ENCODE measurements at places on chromosomes 3 and 15. TPM values are rescaled to one million over a fixed set of nuclear protein-coding genes. Genes with fewer than 3 reads are reported as not detected.

ACOX2 gene
- total RNA-seq = 34.6 TPM

PTH1R gene
- total RNA-seq = 1.5 TPM

PLA1A gene
- total RNA-seq = 1.4 TPM

DNA sequence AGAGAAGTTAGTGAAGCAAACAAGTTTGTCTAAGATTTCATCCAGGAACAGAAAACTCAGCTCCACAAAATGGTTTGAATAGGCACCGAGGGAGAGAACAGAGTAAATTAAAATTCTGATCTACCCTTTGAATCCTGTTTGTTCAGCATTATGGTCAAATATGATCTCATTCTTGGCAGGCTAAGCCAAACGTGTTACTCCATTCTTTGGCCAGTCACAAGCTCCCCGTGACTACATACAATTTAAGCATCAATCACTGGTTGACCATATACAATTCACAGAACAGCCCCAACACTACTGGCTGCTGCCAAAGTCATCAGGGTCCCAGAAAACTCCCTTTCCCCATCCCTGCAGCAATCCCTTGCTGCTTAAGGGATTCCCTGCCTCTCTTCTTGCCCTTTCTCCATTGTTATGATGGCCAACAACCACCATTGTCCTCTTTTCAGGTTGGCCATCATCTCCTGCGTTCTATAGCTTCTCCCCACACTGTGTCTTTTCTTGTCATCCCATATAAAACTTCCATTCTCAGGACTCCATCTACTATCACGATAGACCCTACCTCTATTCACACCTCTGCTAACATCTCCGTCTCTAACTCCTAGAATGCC is 46.3 kb downstream of the GOLIM4 start:
- peaks cover 45% of the 10 kb centered on the region for H3K4me1 ChIP-seq
- no peak overlapping the region for H3K4me3 ChIP-seq
- peak overlapping the region; percentile 59 for H3K27ac ChIP-seq
- H3K27me3 ChIP-seq = no peaks in the 10 kb centered on the region
- no peaks in the 10 kb centered on the region for H3K36me3 ChIP-seq

- H3K27ac ChIP-seq = no peak overlapping the region
- no peak overlapping the region for H3K4me3 ChIP-seq
- DNase-seq = no peak
- peaks cover 89% of the 10 kb centered on the region for H3K36me3 ChIP-seq
Measured at GRCh38 chr15:34360298-34360697, 6.7 kb downstream of the LPCAT4 start.

GRCh38 chr3:6860149-6860953 is 564 bp upstream of the GRM7 start:
- H3K27me3 ChIP-seq = no peaks in the 10 kb centered on the region
- peak overlapping the region; percentile 29 for H3K4me3 ChIP-seq
- H3K4me1 ChIP-seq = peaks cover 12% of the 10 kb centered on the region

DNA sequence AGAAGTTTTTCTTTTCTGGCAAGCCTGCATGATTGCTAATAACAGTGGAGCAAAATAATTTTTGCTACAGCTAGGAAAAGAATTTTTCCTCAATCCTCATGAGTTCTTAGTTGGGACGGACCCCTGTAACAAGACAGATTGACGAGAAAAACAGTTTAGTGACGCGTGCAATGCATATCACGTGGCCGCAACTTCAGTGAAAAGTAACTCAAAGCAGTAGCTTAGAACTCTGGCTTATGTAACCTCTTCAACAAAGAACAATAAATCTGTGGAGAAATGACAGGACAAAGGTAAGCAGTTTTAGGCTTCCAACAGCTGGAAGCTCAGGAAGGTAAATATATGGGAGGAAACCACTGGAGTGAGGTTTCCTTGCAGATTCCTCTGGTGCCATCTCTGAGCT is 19.7 kb downstream of the FAM107A start:
- no peak for DNase-seq
- no peak overlapping the region for H3K27ac ChIP-seq
- no peaks in the 10 kb centered on the region for H3K27me3 ChIP-seq
- no peaks in the 10 kb centered on the region for H3K36me3 ChIP-seq

GRCh38 chr3:196620161-196620604 is 19.3 kb upstream of the NRROS start:
- no peaks in the 10 kb centered on the region for H3K4me1 ChIP-seq
- peak; percentile 21 for DNase-seq
- H3K4me3 ChIP-seq = no peak overlapping the region
- H3K27ac ChIP-seq = peak overlapping the region; percentile 82
- no peaks in the 10 kb centered on the region for H3K27me3 ChIP-seq

All from heart right ventricle (tissue), 16 donors.